ENCODE measurements at places on chromosomes 13 and 19.

DNA sequence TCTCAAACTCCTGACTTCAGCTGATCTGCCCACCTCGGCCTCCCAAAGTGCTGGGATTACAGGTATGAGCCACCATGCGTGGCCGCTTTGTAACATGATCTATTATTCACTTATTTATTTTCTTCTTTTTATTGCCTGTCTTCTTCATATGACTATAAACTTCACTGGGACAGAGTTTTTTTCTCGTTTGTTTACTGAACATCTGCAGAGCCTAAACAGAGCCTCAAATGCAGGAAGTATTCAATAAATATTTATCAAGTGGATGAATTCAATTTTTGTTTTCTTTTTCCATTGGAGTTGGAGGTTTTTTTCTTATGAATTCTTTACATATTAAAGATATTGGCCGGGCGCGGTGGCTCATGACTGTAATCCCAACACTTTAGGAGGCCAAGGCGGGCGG is 54.7 kb downstream of the SKA3 start:
- no peak for DNase-seq

DNA sequence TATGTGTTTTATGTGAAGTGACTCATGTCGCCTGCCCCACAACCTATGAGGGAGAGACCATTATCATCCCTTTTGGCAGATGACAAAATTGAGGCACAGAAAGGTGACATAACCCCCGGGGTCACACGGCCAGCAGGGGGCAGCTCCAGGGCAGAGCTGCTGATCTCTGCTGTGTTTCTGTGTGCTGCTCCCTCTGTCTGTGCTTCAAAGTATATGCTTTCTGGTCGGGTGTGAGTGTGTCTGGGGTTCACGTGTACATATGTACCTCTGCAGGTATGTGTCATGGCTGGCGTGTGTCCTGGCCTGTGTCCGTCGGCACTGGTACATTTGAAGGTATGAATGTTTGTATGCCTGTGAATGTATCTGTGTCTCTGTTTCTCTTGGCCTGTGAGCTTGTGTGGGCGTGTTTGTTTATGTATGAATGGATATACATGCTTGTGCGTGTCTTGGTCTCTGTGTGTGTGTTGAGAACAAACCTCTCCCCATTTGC is 7.1 kb downstream of the LIPE start:
- DNase-seq = no peak

- DNase-seq = no peak
Observed at GRCh38 chr13:76758257-76758656, 127.9 kb downstream of the KCTD12 start.

DNA sequence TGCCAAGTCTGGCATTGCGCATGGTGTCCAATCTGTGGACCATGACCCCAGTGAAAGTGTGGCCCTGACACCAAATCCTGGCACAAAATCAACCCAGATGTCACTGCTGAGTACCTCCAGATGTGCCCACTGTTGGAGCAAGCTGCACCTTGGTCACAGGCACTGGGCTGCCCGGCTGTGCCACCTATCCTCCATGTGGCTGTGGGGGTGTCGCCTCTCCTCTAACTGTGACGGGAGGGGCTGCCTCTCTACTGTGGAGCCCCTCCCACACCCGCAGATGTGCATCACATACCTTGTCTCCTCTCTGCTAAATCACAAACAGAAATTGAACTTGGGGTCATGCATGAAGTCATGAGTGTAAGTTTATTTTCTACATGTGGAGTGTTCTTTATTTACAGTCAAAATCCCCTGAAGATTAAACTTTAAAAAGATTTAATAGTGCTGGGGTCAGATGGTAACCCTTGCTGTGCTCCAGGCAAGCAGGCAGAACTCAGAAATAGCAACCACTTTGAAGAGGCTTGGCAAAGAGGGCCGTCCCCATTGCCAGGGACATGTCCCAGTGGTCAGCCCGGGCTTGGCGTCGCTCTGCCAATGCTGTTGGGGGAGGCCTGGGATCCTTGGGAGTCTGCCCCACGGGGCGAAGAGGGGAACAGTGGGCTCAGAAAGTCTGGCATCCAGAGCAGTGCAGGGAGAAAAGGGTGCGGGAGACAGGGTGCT is 46.4 kb upstream of the ZNF536 start:
- DNase-seq = no peak

GRCh38 chr19:47428177-47428894 is 9.0 kb upstream of the MEIS3 start:
- DNase-seq = peak; percentile 52

DNA sequence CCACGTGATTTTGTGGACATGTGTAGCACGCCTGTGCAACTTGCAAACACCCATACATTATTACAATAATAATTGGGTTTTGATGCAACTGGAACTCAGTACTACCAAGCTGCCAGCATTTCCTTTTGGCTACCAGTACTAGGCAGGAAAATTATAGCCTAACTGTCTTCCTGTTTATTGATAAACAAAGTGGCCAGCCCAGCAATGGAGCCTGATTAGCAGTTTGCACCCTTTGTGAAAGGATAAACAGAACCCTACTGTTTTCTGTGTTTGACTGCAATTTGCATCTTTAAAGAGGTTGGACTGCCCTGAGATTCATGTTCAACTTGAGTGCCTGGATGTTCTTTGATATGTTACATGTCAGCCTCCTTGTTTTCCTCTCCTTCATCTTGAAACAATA is 173.9 kb downstream of the ZIC5 start:
- DNase-seq = no peak

GRCh38 chr13:111255228-111255790 is 65.1 kb upstream of the TEX29 start:
- DNase-seq = no peak

Measured in tibial nerve (tissue), 4 donors.